ENCODE measurements at places on chromosomes 7 and 10. TPM values are rescaled to one million over a fixed set of nuclear protein-coding genes. Genes with fewer than 3 reads are reported as not detected.

DNA sequence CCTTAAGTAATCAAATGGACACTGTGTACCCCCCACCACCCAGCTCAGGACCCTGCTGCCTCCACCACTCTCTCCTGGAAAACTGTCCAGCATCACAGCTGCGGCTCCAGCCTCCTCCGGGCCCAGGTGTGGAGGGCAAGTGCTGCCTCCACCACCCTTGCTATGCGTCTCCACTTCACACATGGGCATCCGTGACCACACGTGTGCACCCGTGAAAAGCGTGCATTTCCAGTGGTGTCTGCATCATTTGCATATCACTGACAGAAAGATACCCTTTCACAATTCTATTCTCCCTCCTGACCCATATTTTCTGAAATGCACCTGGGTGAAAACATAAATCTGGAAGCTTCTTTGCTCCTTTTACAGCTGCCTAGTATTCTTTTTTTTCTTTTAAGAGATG, 89.7 kb upstream of the PDGFA start:
- ATAC-seq = no peak

- ATAC-seq = no peak
These were observed 17.2 kb downstream of the NUDCD3 start for GRCh38 chr7:44473295-44473694.

DNA sequence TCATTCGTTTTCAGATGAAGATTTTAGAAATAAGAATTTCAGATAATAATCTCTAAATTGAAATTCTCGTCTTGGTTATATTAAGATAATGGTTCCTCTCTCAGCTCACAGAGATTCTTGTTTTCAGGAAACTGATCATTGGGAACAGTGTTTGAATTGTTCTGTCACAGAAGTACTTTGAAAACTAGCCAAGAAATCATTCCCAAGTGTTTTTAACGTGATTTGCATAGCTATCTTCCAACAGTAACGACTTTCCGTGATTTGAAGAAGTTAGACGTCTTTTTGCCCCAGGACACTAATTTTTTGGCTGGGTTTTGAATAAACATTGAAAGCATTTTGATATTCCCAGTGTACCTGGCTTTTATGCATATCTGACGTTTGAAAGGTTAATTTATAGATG, 116.0 kb downstream of the CDCA7L start:
- no peak for ATAC-seq

HEPACAM2 gene
- total RNA-seq = not detected

TLL2 gene
- total RNA-seq = not detected

GRCh38 chr10:71133710-71134686, 78.4 kb upstream of the UNC5B start:
- no peak for ATAC-seq

DNA sequence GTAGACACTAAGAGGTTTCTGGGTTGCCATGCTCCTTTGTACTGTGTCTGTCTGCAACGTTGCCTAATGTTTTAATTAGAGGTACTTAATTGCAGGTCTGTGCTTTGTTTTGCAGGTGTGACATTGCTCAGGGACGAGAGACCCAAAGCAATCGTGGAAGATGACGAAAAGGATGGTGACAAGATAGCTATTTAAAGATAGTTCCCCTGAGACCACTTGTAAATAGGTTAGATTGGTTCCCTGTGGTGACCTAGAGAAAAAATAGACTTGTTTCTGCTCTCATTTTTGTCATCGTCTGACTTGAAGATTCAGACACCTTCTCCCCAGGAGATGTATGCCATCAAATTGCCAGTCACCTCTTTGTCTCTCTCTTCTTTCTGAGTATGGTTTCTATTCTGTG, 20.1 kb downstream of the PPP1R17 start:
- no peak for ATAC-seq

- ATAC-seq = no peak
These were observed 761.7 kb downstream of the GRID1 start for GRCh38 chr10:85604884-85605283.

DNA sequence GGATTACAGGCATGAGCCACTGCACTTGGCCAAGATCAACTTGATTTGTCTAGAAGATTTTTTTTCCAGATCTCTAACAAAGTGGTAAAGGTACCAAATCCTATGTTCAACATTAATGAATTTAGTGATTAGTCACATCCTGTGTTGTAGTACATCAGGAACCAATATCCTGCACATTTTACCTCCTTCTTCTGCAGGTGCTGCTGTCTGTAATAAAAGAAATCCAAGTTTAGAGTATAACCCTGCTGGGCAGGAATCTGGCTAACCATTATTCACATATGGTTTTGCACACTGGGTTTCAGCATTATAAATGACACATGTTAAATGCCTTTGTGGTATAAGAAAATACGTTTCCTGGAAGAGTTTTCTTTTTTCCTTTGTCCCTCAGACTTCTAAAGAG, 10.8 kb downstream of the PARD3 start:
- no peak for ATAC-seq

DNA sequence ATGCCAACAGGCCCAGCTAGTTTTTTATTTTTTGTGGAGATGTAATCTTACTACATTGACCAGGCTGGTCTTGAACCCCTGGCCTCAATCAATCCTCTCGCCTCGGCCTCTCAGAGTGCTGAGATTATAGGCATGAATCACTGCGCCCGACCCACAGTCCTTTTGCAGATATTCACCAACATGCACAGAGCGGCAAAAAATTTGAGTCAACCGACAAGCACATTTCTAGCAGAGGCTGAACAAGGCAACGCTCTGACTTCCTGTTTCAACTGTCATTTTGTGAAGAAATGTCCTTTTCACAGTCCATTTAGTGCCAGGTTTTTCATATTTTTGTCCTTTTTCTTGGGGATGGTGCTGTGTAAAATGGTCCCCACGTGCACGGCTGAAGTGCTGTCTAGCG, 71.1 kb upstream of the KAT6B start:
- no peak for ATAC-seq

DNA sequence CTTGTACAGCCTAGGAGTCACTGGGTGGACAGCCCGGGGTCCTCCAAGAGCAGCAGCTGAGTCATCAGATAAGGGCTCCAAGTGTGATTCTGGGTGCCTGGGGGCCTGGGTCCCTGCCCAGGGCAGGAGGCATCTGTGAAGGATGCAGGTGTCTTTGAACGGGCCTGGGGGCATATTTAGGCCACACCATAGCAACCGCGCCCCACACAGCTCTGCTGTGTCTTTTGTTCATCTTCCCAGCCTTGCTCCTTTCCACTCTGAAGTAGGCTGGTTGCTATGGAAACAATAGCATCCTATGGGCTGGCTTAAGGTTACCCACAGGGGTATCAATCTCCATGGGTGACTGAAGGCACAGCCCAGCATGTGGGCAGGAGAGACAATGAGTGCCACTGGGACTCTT, 324.7 kb downstream of the TCERG1L start:
- no peak for ATAC-seq

DNA sequence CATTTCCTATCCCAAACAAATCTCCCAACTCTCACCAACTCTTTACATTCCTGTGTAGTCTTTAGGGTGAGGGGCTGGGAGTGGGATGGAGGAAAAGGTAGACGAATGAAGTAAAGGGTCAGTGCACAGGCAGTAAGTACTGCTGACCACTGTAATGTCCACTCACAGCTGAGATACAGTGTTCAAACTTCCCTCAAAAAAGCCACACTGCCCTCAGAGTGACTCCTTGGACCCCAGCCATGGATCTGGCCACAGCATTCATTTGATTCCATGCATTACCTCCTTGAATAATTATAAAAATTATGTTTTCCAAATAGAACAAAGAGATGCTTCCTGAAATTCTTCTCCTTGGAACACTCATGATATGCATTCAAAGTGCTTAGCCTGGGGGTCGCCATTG, 19.8 kb upstream of the HIPK2 start:
- no peak for ATAC-seq

DNA sequence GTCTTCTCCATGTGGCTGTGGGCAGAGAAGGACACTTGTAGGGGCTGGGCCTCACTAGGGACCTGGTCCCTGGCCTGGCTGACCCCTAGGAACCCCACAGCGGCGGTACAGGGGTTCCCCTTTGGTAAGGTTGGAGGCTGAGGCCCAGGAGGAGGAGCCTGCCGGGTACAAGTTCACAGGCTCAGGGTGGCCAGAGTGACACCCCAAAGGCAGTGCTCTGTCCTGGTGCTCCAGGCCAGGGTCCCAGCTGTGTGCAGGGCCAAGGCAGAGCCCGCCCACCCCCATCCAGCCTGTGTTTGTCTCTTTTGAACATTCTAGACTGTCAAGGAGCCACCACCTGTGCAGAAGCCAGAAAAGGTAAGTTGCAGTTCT, 23.3 kb downstream of the ANTXRL start:
- ATAC-seq = no peak

PNLIPRP1 gene
- not detected for total RNA-seq

DNA sequence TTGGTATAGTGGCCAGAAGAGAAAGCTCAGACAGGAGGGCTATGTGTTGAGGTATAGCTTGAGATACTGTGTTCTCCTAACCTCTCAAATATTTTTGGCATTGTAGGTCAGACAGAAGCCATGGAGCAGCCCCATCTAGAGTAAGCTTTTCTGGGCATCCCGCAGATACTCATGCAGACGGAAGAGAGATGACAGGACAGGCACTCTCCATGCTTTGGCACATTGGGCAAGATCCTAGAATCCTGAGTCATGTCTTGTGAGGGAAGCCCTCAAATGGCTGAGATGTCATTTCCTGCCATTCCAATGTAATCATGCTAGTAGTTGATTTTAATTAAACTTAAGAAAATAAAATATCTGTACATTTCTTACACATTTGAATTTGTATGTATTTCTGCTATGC, 16.8 kb upstream of the KIF20B start:
- ATAC-seq = no peak

SPDYE9 gene
- not detected for total RNA-seq

GRCh38 chr10:115879372-115880089, 393.5 kb downstream of the GFRA1 start:
- ATAC-seq = no peak

DNA sequence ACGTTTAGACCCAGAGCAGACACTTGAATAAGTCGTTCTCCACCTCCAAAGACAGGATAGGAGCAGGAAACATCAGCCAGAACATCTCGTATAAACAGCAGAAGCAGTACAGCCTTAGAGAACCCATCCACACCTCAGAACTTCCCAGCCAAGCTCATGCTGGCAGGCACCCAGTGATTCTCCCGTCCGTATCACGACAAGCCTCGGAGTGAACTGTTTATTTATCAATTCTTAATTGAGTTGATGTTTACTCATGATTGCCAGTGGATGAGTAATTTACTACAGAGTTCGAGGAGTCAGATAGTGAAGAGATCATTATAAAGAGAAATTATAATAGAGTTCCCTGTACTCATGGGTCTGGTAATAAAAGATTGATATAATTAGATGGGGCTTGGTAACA, 811.5 kb downstream of the LRMDA start:
- ATAC-seq = no peak

- no peak for ATAC-seq
These were observed 12.3 kb downstream of the EGFR start for GRCh38 chr7:55031075-55031474.

GRCh38 chr7:56028942-56029630, 22.2 kb downstream of the PSPH start:
- ATAC-seq = no peak

IGF2BP3 gene
- 0.67 TPM for total RNA-seq

MKX gene
- not detected for total RNA-seq

ORC5 gene
- total RNA-seq = 15.6 TPM

DNA sequence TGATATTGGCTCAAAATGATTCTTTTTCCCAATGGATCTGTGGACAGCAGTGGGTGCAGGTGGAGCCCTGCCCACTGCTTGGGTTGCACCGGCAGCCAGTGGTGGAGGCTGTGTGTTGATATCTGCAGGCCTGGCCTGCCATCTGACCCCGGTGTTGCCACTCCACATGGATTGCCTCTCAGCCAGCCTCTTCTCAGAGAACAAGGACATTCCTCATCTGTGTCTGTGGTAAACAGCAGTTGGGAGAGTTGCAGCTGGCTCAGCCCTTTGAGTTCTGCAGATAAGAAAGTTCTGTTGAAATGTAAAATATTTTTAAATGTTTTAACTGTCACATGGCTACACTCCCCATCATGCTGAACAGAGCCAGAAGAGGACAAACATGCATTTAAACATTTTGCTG, 374.9 kb upstream of the CELF2 start:
- ATAC-seq = no peak

HDAC9 gene
- 4.0 TPM for total RNA-seq

DNA sequence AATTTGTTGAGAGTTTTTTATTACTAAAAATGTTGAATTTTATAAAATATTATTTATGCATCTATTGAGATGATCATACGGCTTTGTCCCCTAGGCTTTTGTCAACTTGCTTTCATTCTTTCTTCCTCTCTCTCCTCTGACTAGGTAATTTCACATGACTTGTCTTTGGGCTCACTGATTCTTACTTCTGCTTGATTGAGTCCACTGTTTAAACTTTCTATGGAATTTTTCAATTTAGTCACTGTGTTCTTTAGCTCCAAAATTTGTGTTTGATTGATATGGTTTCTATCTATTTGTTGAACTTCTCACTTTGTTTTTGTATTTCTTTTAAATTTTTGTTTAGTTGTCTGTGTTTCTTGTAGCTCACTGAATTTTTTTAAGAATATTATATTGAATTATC, 65.9 kb upstream of the PTPRZ1 start:
- ATAC-seq = no peak

- no peak for ATAC-seq
These were observed 96.8 kb downstream of the PTEN start for GRCh38 chr10:87960230-87960629.

DNA sequence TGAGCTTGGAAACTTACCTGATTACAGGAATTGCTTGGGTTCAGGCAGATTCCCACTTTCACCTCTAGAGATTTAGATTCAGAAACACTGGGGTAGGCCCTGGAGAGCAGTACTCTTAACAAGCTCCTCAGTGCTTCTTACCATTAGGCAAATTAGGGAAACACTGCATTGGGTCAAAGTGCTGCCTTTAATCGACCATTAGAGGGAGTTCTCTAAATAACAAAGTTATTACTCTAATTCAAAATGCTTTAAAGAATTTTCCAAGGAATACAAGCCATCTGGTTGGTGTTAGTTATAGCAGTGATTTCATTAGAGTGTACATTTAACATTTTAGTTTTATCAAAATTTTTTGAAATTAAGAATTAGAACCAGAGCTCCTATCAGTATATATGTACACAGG, 324.5 kb downstream of the GFRA1 start:
- no peak for ATAC-seq

GRCh38 chr7:22176791-22177412, 180.1 kb downstream of the RAPGEF5 start:
- peak; percentile 11 for ATAC-seq

SORCS1 gene
- total RNA-seq = not detected

DNA sequence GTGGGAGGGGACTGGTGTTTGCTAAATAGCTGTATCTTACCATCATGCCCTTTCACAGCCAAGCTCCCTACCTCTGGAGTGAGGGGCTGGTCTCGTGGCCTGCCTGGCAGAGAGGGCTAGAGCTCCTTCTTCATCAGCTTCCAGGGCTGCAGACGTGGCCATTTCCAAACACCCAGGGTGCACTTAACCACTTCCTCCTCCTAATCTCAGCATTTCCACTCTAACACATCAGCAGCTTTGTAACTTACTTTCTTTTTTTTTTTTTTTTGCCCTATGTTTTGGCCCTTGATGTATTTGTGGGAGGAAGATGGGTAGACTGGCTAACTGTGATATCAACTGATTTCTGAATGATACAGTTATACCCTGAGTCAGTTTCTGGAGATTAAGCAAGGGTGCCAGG, 27.4 kb downstream of the LRRC4 start:
- ATAC-seq = peak; percentile 18

GRCh38 chr7:129610709-129611245, 743 bp upstream of the NRF1 start:
- ATAC-seq = no peak

- ATAC-seq = no peak
These were observed 169.0 kb downstream of the SRPK2 start for GRCh38 chr7:105219771-105220160.

Measured in activated T-helper 17 cell treated with anti-CD3 and anti-CD28 coated beads, Interleukin-2, amount 50 U/mL, for 72 hours (primary cell).